Activated CD8-positive, alpha-beta T cell treated with anti-CD3 and anti-CD28 coated beads, Interleukin-2, amount 10 ng/mL, durations not matched to agents 7 days and 5 days (primary cell): ENCODE measurements at places on chromosomes 13 and 19.

GRCh38 chr13:114143806-114144605 lies 11.6 kb upstream of the RASA3 start:
- DNase-seq, result peak; percentile 57

DNA sequence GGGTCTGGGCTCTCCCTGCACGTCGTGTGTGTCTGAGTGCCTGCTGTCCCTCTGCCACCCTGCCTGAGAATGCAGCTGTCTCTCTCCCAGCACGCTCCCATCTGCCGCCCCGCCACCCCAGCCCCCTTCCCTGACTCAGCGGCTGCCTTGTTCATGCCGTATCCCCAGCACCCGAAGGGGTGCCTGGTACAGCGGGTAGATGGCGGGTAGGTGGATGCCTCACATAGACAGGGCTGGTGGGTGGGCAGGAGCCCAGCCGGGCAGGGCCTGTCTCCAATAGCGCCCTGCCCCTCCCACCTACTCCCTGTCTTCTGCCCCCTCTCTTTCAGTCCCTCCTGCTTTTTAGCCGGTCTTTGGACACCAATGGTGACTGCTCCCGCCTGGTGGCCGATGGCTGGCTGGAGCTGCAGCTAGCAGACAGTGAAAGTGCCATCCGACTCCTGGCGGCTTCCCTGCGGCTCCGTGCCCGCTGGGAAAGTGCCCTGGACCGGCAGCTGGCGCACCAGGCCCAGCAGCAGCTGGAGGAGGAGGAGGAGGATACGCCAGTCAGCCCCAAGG lies 30.3 kb downstream of the DHX34 start:
- no peak for DNase-seq

GRCh38 chr13:30968846-30969245 lies 36.4 kb downstream of the TEX26 start:
- DNase-seq, result no peak

DNA sequence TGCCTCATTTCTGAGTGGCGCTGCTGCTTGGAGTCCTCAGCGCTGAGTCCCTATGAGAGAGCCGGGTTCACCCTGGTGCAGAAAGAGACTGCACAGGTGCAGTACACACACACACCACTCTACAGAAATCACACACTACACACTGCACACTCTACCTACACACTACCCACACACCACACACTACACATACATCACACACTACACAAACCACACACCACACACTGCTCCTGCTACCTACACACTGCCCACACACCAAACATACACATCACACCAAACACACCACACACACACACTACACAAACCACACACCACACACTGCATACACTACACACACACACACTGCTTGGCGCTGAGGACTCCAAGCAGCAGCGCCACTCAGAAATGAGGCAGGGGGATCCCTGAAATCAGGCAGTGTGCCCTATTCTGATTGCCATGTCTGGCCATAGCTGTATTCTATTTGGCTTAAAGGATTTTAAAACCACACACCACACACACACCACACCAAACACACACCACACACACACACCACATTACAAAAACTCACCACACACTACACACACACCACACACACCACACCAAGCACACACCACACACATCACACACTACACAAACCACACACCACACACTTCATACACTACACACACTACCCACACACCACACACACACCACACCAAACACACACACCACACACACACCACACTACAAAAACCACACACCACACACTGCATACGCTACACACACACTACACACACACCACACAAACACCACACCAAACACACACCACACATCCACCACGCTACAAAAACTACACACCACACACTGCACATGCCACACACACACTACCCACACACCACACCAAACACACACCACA lies 4.9 kb downstream of the MAG start:
- DNase-seq, result no peak

DNA sequence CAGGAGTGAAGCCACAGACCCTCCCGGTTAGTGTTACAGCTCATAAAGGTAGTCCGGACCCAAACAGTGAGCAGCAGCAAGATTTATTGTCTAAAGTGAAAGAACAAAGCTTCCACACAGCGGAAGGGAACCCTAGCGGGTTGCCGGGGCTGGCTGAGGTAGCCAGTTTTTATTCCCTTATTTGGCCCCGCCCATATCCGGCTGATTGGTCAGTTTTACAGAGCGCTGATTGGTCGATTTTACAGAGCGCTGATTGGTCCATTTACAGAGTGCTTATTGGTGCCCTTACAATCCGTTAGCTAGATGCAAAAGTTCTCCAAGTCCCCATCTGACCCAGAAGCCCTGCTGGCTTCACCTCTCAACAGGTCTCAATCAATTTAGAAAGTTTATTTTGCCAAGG lies 126.0 kb upstream of the RFC3 start:
- DNase-seq, result no peak

- no peak for DNase-seq
Observed at GRCh38 chr13:31214435-31214834, 14.7 kb downstream of the B3GLCT start.

- no peak for DNase-seq
Observed at GRCh38 chr13:62524498-62524897, 1108.8 kb upstream of the PCDH20 start.

DNA sequence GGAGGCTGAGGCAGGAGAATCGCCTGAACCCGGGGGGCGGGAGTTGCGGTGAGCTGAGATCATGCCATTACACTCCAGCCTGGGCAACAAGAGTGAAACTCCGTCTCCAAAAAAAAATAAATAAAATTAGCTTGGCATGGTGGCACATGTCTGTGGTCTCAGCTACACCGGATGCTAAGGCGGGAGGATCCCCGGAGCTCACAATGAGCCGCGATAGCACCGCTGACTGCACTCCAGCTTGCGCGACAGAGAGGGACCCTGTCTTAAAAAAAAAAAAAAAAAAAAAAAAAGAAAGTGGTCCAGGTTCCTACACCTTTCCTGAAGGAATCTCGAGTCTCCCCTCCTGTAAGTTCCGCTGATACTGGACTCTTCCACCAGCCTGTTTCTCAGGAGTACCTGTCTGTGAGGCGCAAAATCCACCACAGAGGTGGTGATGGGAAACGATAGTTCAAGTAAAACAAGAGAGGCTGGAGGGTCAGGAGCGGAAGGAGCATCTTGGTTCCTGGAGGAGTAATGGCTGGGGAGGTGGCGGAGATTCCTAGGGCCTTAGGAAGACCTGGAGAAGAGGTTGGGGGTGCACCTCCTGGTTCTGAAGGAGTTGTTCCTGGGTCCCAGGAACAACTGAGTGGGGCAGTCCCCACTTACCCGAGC lies 471 bp downstream of the FUT1 start:
- DNase-seq, result peak; percentile 52

- no peak for DNase-seq
Observed at GRCh38 chr13:43686557-43686956, 100.2 kb downstream of the ENOX1 start.

- peak; percentile 56 for DNase-seq
Observed at GRCh38 chr13:99382428-99383133, 75.4 kb upstream of the GPR183 start.

DNA sequence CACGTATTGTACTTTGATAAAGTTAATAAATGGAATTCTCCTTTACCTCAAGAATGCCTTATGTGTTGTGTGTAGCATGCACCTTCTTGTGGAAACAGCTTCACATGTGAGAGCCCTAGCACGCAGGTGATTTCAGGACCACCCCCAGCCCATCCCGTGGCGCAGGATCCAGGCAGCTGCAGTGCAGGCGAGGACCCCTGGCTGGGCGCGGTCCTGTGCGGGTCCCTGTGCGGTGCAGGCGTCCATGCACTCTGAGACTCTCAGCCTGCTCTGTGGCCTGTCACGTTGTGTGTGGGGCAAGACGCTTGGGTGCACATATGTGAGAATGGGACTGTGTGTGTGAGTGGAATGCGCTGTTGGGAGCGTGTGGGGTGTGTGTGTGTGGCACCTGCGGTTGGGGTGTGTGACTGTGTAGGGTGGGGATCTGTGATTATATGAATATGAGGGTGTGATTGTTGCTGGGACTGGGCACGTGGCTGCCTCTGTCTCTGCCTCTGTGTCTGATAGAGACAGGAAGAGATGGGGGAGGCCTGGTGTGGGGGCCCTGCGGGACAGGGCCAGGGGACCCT lies 30.8 kb downstream of the WTIP start:
- DNase-seq, result no peak

DNA sequence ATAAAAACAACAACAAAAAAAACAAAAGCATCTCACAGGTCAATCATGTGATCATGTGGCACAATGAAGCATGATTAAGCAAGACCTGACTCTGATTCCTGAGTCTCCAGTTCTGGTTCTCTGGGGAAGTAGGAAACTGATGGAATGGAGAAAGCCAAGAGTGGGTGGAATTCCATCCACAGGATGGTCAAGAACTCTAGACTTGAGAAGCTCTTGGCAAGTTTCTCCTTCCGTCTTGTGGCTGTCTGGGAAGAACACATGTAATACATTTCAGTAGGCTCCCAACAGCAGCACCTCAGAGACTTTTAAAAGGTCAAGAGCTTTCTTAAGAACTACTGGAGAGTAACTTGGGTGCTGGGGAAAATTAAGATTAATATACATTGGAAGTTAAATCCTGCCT lies 78.6 kb upstream of the TSHZ3 start:
- no peak for DNase-seq

DNA sequence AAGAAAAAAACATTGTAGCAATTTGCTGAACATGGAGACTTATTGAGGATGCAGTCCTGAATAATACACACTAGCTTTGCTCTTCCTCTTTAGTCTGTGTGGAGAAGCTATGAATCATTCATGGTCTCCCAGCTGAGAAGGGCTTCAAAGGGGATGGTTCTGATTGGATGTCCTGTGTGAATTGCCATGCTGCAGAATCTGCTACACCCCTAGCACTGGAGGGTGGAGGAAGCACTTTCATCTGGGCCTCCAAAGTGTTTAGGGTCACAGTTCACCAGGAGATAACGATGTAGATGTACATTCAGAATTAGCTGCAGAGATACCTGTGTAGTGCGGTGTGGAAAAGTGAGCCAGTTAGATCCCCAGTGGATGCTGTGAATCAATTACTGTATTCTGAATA lies 321.1 kb upstream of the EDNRB start:
- no peak for DNase-seq

DNA sequence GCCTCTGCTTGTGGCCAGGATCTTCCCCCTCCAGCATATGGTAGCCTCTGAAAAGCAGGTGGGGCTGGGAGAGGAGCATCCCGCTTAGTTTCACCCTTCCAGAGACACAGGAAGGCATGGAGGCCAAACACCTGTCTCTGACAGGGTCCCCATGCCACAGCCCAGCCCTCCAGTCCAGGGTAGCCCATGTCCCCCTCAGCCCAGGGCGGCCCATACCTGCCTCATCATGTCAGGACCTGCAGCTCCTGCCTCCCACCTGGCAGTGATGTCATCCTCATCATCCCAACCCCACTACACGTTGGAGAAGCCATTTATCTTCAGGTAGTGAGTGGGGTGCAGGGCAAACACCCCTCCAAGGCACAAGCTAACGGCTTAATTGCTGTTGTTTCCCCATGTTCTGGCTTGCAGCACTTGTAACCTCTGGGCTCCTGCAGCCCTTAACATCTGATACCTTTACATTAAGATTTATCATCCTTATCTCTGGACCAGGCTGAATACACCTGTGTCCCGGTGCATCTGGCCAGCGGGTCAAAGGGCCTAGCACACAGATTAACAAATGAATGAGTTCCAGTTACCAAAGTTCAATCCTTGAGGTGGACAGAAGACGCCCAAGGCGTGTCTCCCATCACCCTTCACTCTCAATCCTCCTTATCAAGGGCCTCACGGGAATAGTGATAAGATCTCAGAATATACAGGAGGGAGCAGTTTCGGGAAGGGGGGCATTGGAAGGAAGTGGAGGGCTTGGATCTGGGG lies 22.2 kb downstream of the ZNF175 start:
- DNase-seq, result no peak

- no peak for DNase-seq
Observed at GRCh38 chr13:111027458-111028439, 87.4 kb upstream of the ARHGEF7 start.

DNA sequence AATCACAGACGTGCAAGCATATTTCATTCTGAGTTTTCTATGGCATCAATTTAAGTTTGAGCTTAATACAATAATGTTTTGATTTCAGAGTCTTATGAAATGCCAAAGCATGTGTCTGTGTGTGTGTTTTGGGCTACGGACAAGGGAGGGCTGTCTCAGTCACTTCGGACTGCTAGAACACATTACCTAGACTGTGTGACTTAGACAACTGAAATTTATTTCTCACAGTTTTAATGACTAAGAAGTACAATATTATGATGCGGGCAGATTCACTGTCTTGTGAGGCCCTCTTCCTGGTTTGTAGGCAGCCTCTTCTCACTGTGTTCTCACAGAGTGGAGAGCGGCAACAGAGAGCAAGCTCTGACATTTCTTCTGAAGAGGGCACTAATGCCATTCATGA lies 1202.0 kb downstream of the EFNB2 start:
- no peak for DNase-seq

- DNase-seq, result no peak
Observed at GRCh38 chr13:42137856-42138537, 89.5 kb downstream of the DGKH start.

DNA sequence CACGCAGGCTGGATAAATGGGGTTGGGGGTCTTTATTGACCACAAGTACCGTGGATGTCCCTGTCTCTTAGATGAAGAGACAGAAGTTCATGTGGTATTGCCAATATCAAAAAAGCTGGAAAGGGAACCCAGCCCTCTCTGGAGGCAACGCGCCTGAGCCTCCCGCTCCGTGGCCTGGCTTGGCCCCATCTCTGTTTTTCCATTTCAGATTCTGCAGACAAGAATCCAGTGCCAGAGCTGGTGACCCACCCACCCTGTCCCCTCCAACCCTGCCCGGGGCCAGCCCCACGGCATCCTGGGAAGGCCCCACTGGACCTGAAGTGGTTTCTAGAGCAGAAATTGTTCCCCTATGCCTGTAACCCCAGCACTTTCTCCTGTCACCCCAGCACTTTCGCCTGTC lies 57.7 kb downstream of the PTPRS start:
- DNase-seq, result no peak

GRCh38 chr19:19285686-19286085 lies 12.6 kb upstream of the TM6SF2 start:
- DNase-seq, result no peak

- no peak for DNase-seq
Observed at GRCh38 chr13:100244431-100244830, 155.5 kb downstream of the PCCA start.

DNA sequence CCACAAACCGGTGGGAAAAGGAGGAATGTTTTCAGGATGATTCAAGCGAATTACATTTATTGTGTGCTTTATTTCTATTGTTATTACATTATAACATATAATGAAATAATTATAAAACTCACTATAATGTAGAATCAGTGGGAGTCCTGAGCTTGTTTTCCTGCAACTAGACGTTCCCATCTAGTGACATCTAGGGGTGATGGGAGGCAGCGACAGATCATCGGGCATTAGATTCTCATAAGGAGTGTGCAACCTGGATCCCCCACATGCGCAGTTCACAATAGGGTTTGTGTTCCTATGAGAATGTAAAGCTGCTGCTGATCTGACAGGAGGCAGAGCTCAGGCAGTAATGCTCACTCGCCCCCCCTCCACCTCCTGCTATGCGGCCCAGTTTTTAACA lies 54.5 kb downstream of the SPTBN4 start:
- DNase-seq, result no peak

- no peak for DNase-seq
Observed at GRCh38 chr13:36412736-36413135, 19.6 kb upstream of the CCNA1 start.
